ENCODE measurements at places on chromosomes 7 and 10.

GRCh38 chr7:74568658-74569057 is 88.9 kb upstream of the GTF2I start:
- no peak for DNase-seq

GRCh38 chr7:20651960-20652544 is 36.6 kb downstream of the ABCB5 start:
- no peak for DNase-seq

- DNase-seq = no peak
Observed at GRCh38 chr7:37730501-37730900, 46.9 kb downstream of the GPR141 start.

GRCh38 chr10:74976565-74976964 is 134.9 kb upstream of the SAMD8 start:
- DNase-seq = no peak

DNA sequence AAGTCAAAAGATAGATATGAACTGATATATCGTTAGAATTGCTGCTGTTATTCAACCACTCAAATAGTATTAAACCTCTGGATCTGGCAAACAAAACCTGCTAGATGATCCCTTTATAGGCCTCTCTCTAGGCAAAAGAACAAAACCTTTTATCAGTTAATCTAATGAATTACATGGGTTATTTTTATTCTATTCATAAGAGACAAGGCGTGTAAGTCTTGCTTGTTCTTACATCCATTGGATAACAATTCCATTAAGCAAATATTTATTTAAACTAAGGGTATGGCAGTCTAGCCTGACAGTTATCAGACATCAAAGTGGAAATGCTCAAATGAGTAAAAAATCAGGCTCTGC is 16.6 kb upstream of the ADRB1 start:
- DNase-seq = no peak

DNA sequence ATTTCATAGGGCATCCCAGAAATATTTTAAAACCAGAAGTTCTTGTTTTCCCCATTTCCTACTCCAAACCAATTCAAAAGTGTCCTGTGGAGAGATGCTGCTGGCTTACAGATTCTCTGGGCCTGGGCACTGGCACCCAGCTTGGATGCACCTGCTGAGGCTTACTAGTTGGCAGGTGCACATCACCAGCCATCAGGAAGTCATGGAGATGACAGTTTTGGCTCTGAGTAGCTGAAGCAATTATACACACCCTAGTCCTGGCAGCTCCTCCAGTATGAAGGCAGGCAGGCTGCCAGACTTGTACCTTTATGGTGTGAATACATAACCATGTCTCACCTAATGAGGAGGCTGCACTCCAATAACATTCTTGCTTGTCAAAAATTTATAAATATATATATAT is 276.6 kb upstream of the GHITM start:
- DNase-seq = no peak

- no peak for DNase-seq
Observed at GRCh38 chr7:156585926-156586325, 54.6 kb upstream of the RNF32 start.

DNA sequence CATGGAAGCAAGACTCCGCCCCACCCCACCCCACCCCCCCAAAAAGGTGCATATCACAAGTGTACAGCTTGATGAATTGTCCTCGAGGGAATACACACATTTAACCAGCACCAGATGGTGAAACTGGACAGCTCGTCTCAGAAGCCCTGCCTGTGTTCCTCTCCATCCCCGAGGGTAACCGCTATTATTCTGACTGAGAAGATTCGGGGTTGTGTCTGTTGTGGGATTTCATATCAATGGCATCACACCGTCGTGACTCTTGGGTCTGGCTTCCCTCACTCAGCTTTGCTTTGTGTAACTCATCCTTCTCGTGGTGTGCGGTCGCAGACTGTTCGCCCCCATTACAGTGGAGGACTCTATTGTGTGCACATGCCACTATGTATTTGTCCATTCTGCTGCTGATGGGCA is 18.9 kb downstream of the PODXL start:
- no peak for DNase-seq

- no peak for DNase-seq
Observed at GRCh38 chr10:65751218-65751617, 1174.6 kb upstream of the LRRTM3 start.

DNA sequence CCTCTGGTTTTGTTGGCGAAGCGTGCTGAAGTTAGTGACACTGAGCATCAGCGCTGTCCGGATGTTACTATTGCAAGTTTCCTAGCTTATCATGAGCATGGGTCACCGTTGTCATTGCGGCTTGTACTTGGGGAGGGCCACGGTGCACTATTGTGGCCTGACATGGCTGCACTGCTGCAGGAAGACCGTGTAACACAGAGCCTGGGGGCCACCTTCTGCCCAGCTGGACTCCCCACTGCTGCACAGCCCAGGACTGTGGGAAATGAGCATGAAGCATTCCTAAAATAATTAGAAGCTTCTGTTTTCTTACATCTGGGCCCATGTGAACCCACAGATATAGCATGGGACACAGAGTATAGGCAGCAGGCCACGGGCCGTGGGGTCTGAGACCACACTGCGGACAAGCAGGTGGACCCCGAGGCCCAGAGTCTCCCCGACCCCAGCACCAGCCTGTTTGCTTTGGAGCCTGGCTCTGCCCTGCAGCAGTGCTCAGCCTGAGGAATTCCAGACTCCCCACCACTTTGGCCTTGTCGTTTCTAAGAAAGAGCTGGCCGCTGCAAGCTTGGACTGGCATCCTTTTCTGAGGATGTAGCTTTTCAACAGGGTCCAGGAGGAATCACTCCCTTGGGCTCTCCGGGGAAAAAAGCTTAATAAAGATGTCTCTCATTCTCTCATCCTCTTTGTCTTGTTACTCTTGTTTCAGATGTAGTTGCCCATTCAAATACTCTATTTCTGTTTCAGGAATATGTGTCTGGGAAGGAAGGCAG is 179.2 kb downstream of the CCDC3 start:
- no peak for DNase-seq

GRCh38 chr10:109698086-109698485 is 225.2 kb downstream of the XPNPEP1 start:
- DNase-seq = no peak

DNA sequence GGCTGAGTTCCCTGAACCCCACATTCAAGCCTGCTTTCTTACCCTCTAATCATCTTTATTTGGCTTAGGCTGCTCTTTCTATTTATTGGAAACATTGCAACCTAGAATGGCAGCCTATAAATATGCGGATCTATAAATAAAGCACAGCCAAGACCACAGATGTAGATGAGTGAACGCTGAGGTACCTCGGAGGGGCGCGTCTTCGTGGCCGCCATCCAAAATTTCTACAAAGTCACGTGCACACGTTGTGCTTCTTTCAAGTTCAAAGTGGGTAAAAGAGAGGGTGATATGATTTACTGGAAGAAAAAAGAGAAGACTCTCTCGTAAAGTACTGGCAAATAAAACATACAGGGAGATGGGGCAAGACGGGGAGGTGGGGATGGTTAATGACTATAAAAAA is 132.6 kb upstream of the RSU1 start:
- no peak for DNase-seq

GRCh38 chr10:43172645-43173044 is 34.4 kb downstream of the CSGALNACT2 start:
- DNase-seq = peak; percentile 18

DNA sequence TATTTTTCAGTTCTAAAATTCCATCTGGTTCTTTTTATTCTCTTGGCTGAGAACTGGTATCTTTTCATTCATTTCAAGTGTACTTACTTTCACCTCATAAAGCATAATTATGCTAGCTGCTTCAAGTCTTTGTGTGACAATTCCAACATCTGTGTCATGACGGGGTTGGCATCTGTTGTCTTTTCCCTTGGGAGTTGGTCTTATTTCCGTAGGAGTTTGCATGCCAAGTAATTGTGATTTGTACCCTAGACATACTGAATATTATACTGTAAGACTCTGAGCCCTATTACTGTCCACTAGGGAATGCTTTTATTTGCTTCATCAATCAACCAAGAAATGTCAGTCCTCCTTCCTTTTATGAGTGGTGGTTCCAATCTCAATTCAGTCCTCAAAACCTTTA is 24.6 kb upstream of the HUS1 start:
- no peak for DNase-seq

DNA sequence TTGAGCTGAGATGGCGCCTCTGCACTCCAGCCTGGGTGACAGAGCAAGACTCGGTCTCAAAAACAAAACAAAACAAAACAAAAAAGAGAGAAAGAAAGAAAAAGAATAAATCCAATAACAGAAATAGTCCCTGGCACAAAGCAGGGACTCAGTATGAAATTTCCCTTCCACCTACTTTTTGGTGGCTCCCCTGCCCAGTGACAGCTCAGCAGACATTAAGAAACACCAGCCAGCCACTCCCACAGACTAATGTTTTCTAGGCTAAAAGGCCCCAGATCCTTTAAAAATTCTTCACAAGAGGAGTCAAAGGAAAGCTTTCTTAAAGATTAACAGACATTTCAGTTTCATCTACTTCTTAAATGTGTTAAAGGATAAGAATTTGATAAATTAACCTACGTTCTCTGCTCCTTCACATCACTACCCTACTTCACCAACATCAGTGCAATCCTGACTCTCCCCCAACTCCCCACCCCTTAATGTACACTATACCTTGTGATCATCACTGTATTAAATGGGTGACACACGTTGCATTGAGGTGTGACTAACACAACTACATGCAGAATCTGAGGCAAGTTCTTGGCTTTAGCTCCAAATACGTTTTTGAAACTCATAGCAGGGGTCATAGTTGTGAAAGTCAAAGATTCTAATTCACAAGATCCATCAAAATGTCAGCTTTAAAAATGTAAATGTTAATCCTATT is 114.5 kb upstream of the CAV2 start:
- no peak for DNase-seq

- no peak for DNase-seq
Observed at GRCh38 chr10:50586740-50587088, 37.0 kb downstream of the SGMS1 start.

- no peak for DNase-seq
Observed at GRCh38 chr10:30873411-30873810, 158.3 kb downstream of the ZNF438 start.

DNA sequence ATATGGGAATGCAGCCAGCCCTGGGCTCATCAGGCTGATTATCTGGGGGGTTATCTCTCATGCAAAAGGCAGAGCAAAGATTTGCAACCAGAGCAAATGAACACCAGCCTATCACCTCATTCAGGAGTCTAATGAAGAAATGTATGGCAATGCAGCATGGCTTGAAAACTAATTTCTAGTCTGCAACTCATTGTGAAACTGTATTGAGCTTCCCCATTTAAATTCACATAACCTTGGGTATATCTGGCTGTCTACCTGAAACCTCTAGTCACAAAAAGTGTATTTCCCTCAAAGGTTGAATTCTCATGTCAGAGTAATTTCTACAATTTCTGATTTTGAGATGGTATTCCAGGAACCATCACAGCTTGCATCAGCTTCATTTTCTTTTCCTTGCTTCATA is 240.0 kb downstream of the SDHAF3 start:
- no peak for DNase-seq

GRCh38 chr7:35253460-35253709 is 515 bp downstream of the TBX20 start:
- no peak for DNase-seq

GRCh38 chr10:83612050-83612449 is 527.3 kb upstream of the GHITM start:
- DNase-seq = no peak

DNA sequence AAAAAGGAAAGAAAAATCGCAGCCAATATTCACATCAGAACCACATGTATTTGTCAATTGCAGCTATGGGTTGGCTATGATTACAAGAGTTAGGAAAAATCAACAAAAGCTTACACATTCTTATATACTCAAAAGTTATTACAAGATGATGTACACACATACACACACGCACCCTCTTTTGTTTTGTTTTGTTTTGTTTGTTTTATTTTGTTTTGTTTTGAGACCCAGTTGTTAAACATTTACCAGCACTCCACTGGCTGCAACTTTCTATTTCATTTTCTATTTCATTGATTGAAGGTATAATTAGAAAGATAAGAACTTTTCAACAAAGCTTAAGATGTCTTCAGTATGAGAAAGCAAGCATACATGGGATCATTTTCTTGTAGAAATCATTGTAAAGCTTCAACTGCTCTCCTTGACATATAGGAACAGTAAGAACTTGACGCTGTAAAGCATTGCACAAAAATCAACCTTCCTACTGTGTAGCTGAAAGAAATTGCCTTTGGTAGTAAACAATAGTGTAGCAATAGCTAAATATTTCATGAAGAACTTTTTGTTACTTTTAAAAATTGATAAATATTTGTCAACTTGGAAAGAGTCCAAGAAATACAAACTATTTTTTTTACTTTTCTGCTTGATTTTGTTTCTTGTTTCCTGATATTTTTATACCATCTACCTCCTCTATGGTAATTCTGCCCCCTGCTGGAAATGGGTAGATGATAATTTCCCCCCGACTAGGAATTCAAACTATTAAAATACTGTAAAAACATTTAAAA is 205.9 kb downstream of the MBL2 start:
- no peak for DNase-seq

GRCh38 chr7:281637-282036 is 8.3 kb upstream of the FOXL3 start:
- DNase-seq = no peak

GRCh38 chr7:148972375-148972774 is 55.9 kb downstream of the PDIA4 start:
- DNase-seq = no peak

GRCh38 chr7:43138710-43139109 is 26.3 kb downstream of the HECW1 start:
- no peak for DNase-seq

DNA sequence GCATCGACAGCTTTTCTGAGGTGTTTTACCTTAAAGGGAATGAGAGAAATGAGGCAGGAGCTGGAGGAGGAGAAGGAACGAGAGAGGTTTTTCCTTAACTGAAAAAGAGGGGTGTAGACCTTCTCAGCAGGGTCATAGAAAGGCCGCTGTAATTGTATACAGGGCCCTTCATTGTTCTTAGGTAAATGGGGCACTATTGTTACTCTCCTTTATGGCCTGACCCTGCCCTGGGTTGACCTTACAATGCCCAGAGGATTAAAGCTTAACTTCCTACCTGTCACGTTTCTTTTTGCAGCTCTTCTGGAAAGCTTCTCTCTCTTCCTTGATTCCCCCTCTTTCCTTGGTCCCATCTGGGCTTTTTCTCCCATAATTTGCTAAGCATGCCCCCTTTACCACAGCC is 13.7 kb upstream of the PDLIM1 start:
- DNase-seq = no peak

- no peak for DNase-seq
Observed at GRCh38 chr10:129455625-129456024, 11.4 kb upstream of the MGMT start.

DNA sequence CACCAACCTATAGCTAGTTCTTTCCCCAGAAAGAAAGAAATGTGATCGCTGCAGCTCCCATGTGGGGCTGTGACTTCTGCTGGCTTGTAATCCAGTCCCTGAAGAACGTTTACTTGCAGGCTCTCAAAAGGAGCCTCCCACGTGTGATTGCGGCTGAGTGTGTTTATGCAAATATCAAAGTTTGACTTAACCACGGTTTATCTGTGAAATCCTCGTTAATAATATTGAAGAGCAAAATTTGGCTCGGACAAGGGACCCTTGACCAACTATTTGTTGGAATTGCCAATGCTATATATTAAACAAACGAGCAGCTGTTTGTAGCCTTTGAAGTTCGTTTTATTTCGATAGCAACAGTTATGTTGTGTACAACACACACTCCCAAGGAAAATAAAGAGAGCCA is 470.1 kb upstream of the NRP1 start:
- DNase-seq = no peak
